ENCODE measurements at places on chromosomes 2 and 18.

DNA sequence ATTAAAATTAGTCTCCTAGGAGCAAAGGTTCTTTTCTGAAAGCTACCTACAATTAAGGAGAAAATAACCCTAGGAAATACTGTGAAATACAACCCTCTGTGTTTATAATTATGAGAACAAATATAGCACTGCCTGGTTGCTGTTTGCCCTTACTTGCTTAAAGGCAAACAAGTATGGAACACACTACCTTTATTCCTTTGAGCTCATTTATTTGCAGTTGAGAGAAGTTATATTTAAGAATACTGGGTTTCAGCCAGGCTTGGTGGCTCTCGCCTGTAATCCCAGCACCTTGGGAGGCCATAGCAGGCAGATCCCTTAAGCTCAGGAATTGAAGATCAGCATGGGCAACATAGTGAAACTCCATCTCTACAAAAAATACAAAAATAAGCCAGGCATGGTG is 23.1 kb upstream of the IAH1 start:
- DNase-seq = no peak

DNA sequence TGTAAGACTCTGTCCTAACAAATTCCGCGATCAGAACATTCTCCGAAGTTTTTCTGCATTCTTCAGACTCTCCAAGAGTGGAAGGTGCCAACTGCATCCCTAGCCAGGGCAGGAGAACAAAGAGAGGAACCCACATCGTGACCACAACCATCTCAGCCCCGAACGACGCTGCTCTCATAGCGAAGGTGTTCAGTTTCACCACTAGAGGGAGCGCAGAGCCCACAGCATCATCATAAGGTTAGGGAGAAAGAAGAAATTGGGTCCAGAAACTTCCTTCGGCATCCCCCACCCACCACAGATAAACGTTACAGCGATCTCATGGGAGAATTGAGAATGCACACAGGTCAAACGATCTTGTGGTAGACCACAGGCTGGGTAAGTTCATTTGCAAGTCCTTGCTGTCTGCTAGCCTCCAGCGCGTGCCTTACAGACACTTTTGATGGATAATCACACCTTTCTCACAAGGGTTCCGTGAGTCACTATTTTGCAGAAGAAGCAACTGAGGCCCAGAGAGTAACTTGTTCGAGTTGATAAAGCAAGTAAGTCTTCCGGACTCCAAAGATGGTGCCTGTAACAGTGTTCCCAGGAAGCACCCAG is 53.7 kb upstream of the ARL4C start:
- DNase-seq = peak; percentile 83

- DNase-seq = no peak
These were observed 33.3 kb downstream of the CNGA3 start for GRCh38 chr2:98379311-98380202.

GRCh38 chr2:95327861-95328260 is 30.7 kb downstream of the KCNIP3 start:
- no peak for DNase-seq

DNA sequence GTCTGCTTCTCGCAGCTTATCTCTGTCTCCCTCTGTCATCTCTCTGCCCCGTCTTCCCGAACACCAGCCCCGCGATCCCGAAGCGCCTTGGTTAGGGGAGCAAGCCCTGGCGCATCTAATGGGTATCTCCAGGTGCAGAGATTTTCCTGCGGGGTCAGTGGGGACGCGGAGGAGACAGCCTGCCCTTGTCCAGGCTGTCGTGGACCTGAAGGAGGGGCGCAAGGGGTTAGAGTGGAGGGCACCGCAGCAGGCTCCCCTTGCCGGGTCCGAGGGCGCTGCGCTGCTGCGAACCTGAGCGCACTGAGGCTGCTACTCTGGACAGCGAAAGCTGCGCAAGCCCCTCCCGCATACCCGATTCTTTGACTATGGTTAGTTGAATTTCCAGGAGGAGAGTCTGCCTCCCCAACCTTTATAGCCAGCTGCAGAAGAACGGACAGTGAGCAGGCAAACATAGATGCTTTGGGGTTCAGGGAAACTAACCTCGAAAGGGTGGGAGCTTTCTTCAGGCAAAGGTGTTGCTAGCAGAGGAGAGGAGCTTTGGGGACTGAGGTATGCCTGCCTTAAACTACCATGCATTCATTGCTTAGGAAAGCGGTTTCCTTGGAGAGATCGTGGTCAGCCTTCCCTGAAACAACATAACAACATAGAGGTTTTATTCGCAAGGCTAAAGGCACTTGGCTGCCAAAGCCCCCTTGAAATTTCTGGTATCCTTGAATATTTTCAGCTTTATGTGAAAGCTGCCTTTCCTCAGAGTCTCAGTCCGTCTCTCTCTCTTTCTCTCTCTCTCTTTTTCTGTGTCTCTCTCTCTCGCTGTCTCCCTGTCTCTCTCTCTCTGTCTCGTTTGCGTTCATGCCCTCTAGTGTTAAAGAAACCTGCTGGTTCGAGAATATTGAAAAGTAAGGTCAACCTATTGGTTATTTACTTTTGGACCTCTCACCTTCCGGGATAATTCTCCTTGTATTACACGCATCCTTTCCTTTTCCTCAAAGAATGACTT is 1.6 kb downstream of the GALNT13 start:
- DNase-seq = no peak

- no peak for DNase-seq
These were observed 2.9 kb downstream of the DDX1 start for GRCh38 chr2:15594291-15595256.

DNA sequence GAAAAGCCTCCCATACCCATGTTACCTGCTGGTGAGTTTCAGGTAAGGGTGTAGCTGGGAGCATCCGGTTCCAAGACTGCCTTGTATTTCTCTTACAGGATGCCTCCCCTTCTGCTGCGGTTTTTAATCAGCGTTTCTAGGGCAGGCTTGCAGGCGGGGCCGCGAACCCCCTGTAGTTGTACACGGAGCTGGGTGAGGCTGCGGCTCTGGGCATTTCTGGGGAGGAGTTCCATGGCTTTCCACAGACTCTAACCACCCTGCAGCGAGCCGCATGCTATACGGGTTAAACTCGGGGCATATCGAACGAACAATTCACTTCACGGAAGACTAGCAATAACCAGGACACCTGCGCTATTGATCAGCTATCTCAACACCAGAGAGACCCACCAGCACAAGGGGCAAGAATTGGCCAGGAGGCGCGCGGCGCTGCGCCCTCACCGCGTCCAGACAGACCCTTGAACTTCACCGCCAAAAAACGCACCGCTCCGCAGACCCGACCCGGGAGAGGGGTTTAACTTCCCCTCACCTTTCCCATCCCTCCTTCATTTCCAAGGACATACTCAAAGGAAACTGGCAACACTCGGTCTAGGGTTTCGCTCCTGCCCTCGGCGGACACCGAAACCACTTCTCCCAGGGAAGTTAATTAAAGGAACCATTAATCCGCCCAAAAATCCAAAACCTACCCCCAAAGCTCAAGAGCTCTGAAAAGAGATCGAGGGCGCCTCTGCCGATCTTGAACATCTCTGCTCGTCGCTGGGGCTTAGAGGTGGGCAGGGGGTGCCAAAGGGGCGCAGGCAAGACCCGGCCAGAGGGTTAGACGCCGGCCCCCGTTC is 909 bp downstream of the TGFA start:
- no peak for DNase-seq

DNA sequence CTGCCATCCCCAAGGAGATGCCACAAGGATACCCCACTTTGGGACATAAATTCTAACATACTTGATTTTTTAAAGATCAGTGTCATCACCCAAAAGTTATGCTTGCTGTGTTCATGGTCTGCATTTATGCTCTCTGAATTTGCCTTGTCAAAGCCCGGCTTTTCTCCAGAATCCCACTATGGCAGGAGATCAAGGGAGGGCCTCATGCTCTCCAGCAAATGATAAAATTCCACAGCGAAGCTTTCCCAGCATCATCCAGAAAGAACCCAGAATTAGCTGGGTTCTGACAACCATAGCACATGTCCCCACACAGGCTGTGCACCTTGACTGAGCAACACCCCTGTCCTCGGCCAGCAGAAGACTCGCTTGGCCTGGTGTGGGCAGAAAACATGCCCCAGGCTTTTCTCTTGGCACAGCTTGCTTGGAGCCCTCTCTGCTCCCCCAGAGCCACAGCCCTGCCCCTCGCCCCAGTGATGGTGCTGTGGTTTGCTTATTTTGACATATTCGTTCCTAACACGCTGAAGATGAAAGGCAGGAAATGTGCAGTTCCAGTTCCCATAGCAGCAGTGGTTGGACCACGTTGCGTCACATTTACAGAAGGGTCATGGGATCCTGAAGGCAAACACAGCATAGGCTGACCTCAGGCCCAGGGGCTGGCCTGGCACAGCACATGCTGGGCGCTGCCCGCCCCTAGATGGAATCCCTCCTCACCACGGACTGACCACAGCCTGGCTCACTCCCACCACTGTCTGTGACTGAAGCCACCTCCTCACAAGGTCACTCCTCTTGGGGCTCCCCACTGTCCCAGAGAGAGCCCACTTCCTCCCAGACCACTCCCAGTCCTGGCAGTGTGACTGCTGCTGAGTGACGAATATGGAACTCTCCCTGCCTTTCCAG is 14.1 kb upstream of the CHRNA1 start:
- peak; percentile 96 for DNase-seq

GRCh38 chr2:44273596-44273995 is 1.7 kb upstream of the SLC3A1 start:
- DNase-seq = no peak

- no peak for DNase-seq
These were observed 28.8 kb downstream of the SLC40A1 start for GRCh38 chr2:189551808-189552207.

GRCh38 chr2:29765721-29766120 is 155.7 kb downstream of the ALK start:
- DNase-seq = no peak

GRCh38 chr18:77084688-77085035 is 47.9 kb downstream of the MBP start:
- DNase-seq = peak; percentile 34

GRCh38 chr2:167293943-167294775 is 405.9 kb downstream of the XIRP2 start:
- DNase-seq = peak; percentile 14

DNA sequence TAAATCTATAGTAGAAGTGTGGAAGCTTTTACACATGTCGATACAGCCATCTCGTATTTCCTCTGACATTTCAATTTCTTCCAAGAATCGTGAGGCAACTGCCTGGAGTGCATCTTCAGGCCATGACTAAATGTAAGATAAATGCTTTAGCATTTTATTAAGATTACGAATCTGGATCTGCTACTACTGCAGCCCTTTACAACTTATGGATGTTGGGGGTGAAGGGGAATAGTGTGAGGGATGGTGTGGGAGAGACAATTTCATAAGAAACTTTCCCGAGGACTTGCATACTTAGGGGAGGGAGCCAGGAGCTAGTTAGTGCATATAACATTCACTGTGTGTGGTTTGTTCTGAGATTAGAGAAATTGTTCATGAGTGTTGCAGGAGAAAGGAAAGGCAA is 204.8 kb downstream of the SLC39A10 start:
- DNase-seq = no peak

- no peak for DNase-seq
These were observed 74.6 kb downstream of the DHRS9 start for GRCh38 chr2:169143998-169144397.

- DNase-seq = peak; percentile 89
These were observed at the start of gene DNAH6 for GRCh38 chr2:84516234-84516986. TSS of gene DNAH6 (plus strand) at chr2:84516498. CDS start at chr2:84517827, 1,329 bp downstream.

DNA sequence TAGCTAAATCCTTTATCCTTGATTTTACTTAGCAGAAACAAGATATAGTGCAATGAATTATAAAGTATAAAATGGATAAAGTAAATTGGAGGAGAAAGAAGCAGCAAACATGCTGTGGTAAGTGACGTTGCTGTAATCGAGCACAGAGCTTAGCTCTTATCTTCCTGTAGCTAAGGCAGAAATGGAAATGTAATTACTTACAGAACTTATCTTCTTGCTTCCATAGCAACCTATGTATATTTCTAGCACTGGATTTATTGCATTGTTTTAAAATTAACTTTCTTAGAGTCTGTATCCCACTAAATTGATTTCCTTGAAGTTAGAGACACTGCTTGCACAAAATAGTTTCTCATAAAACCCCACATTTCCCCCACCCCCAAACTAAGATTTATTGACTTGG is 130.6 kb upstream of the MC4R start:
- DNase-seq = no peak

GRCh38 chr2:118012778-118013177 is 1.1 kb downstream of the CCDC93 start:
- no peak for DNase-seq

GRCh38 chr2:232363784-232364615 is 14.6 kb upstream of the ALPP start:
- DNase-seq = peak; percentile 60

DNA sequence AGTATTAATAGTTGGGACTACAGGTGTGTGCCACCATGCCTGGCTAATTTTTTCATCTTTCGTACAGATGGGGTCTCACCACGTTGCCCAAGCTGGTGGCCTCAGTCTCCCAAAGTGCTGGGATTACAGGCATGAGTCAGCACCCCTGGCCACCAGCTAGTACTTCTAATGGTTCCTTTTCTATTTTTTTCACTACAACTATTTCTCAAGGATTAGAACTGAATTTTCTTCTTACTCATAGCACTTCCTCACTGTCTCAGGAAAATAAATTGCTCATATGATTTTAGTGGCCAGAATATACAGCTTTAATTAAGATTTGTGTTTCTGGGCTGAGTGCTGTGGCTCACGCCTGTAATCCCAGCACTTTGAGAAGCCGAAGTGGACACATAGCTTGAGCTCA is 43.2 kb upstream of the SOS1 start:
- DNase-seq = peak; percentile 53

GRCh38 chr2:51628917-51629316 is 597.0 kb upstream of the NRXN1 start:
- DNase-seq = no peak

DNA sequence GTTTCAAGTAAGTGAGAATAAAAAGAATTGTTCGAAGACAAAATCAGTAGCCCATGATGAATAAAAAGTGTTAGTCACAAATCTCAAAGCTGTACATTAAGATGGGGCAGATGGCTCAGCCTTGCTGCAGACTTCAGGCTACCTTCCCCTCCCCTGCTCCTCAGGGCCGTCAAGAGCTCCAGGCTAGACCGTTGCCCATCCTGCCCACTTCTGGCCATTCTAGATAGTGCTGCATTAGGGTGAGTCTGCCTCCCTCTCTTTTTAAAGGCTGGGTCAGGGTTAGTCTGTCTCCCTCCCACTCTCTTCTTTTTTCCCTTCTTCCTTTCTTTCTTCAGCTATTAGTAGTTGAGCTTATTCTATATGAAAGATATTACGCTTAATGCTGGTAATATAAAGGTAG is 86.0 kb downstream of the MAPRE2 start:
- no peak for DNase-seq

GRCh38 chr2:181419129-181419855 is 37.9 kb upstream of the ITGA4 start:
- peak; percentile 42 for DNase-seq

GRCh38 chr2:4528773-4529172 is 825.4 kb downstream of the DCDC2C start:
- DNase-seq = no peak

DNA sequence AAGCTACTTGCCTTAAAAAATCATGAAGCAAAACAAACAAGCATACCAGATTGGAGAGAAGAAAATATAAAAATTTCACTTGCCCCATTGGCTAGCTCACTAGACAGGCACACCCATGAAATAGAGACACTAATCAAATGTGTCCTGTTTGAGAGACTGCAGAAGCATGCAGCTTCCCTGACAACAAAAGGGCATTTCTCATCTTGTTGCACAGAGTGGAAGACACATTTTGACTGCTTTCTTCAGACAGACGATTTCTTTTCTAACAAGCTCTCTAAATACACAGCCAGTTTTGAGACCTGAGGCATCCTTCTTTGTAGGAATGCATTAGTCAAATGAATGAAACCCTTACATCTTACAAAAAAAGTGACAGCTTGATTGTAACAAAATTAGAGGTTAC is 1558.6 kb upstream of the NXPH2 start:
- no peak for DNase-seq
